ENCODE measurements at places on chromosomes 3 and 15. TPM values are rescaled to one million over a fixed set of nuclear protein-coding genes. Genes with fewer than 3 reads are reported as not detected.

GRCh38 chr3:43000387-43000786 is 21.3 kb downstream of the GASK1A start:
- no peak for DNase-seq

DNA sequence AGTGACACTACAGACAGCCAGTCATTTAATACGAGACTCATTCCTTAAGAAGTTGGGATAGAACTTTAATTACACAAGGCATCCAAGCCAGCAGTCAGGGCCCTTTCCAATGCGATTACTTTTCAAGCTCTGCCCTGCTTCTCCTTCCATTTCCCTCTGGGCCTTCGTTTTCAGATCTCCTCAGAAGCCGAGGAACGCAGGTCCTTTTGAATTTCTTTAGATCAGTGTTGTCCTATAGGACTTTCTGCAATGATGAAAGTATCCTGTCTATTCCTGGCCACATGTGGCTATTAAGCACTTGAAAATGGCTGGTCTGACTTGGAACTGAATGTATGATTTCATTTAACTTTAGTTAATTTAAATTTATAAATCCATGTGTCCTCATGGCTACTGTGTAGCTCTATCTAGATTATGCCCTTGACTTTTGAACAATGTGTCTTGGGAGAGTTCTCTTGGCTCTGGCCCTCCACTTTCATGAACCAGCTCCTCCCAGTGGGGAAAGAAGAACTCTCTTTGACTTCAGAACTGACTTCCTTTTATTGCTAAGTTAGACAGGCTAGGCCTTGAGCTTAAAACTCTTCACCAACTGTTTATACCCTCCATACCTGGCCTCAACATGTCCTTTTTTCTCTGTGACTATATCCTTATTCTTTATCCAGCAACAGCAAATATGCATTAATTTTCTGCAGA is 22.6 kb downstream of the TGFBR2 start:
- DNase-seq: peak; percentile 35

- no peak for DNase-seq
These were observed 315.2 kb downstream of the ZBTB20 start for GRCh38 chr3:114831861-114832260.

DNA sequence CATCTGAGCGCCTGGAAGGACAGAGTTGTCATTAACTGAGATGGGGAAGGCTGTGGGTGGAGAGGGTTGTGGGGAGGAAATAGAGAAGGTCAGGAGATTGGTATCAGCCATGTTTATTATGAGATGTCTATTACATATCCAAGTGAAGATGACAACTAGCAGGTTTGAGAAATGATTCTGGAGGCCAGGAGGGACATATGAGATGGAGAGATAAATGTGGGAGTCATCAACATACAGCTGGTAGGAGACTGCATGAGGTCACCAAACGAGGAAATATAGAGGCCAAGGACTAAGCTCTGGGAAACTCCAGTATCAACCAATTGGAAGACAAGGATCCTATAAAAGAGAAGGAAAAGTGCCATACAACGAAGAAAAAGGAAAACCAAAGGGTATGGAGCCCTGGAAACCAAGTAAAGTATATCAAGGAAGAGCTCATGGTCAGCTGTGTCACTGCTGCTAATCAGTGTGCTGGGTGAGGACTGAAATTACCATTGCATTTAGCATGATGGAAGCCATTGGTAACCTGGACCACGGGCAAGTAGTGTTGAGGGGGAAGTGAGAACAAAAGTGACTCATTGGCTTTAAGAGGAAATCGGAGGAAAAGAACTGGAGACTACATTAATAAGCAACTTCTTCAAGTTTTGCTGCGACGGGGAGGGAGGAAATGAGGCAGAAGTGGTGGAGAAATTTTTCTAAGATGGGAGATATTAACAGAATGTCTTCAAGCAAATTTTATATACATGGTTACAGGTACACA is 14.0 kb upstream of the UACA start:
- DNase-seq: no peak

- peak; percentile 74 for DNase-seq
These were observed 446.5 kb downstream of the GRM7 start for GRCh38 chr3:7307410-7307809.

DNA sequence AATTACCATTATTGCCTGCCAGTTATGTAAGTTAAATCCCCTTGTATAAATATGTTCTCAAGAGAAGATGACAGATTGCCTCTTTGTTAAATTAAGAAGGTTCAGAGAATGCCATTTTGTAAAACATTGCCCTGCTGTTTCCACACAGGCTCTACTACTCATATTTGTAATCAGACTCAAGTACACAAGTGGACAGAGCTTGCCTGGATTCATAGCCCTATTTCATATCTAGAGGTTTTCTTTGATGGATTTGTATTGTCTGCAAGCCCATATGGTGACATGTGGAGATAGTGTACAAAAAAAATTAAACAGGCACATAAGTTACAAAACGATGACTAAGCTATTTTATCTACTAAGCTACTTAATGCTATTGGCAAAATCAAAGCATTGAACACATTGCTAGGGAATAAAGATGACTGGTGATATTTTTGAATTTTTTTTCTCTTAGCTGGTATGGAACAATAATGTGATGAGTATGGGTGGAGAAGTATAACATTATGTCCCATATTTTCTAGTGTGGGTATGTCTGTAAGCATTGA is 1286.6 kb upstream of the ALCAM start:
- peak; percentile 26 for DNase-seq

DNA sequence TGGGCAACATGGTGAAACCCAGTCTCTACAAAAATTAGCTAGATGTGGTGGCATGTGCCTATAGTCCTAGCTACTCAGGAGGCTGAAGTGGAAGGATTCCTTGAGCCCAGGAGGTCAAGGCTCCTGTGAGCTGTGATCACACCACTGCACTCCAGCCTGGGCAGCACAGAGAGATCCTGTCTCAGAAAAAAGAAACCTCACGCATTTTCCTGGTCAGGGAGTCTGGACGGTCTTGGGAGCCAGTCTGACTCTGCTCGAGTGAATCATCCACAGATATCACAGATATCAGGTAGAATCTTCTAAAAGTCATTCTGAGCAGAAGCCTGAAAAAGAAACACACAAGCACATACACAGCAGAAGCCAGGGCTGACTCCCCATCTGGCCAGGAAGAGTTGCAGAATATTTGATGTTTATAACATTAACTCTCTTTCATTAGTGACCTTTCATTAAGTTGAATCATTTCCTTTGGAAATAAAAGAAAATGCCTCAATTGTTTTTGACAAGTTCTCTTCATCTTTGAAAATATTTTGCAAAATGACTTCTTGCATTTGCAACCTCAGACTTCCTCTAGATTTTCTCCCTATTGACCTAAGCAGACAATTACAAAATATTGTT is 56.5 kb upstream of the ABHD17C start:
- no peak for DNase-seq

- no peak for DNase-seq
These were observed 683 bp upstream of the CPEB1 start for GRCh38 chr15:82647835-82648256.

- peak; percentile 73 for DNase-seq
These were observed 240.1 kb downstream of the XXYLT1 start for GRCh38 chr3:195030791-195031321.

DNA sequence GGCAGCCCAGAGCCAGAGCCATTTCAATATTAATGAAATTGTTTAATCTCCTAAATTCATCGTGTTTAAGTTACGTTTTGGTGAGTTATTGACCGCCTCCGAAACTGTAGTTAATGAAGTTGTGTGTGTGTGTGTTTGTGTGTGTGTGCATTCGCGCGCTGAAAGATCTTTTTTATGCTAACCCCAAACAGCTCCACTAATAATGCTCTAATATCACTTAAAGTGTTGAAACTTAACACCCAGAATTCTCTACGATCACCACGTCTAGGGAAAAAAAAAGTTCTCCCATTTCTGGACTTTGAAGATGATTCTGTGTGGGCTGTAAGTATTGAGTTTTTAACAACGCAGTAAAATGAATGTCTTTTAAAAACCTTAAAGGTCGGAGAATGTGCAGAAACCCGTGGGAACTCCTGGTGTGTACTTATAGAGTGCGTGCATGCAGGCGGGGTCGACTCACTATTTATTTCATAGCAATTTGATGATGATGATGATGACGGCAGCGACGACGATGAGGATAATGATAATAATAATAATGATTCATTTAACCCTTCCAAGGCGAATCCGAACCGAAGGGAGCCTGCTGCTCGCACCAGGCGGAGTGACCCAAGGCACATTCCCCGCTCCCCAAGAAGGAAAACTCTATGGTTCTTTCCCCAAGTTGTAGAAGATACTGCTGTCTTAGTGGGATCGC is 1.4 kb upstream of the FOXB1 start:
- DNase-seq: no peak

GRCh38 chr3:113617726-113618125 is 78.7 kb downstream of the USF3 start:
- DNase-seq: no peak

DNA sequence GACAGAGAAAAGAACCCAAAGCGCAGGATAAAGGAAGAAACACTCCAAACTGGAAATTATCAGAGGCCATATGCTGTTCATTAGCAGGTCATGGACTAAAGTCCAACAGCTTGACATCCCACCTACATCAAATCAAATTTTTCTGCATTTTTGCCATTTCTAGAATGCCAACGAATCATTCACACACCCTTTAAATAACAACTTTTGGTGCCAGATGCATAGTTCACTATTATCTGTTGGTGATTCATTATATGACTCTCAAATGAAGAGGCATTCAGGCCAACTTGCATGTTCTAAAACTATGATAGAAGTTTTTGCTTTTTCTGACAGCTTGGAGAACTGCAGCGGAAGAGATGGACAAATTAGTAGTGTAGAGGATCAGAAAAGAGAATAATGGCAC is 529.8 kb upstream of the NAALADL2 start:
- no peak for DNase-seq

- no peak for DNase-seq
These were observed 109.0 kb downstream of the TLE3 start for GRCh38 chr15:69988541-69989225.

DNA sequence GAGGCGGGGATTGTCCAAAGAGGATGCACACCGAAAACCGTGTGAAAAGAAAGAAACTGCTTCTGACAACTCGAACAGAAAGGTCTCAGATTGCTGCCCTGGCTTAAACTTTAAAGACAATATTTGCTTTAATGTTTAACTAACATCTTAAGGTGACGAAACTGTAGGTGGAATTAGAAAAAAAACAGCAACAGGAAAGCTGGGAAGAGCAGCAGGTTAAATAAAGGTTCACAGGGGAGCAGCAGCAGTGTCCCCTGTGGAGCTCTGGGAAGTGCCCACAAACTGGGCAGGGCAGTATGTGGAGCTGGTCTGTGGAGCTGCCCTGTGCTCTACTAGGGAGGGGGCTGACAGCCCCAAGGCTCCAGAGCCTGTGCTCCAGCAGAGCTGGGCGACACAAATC is 25.4 kb downstream of the RUVBL1 start:
- DNase-seq: no peak

GRCh38 chr15:63362885-63363284 is 18.8 kb downstream of the CA12 start:
- DNase-seq: no peak

DNA sequence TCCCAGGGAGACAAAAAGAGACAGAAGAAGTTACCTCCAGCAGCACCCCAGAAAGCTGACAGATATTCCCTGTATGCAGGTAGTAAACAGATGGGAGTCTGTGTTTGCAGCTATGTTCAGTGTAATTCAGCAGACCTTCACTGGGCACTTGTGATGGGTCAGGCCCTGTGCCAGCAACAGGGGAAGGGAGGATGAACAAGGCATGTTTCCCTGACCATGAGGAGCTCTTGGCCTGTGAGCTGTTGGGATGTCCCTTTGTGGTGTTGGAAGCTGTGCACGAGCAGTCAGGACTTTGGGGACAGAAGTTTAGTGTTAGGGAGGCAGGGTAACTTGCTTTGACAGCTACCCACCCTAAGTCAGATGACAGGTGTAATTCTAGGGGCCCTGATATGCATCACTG is 106.0 kb upstream of the TRIM42 start:
- no peak for DNase-seq

- DNase-seq: peak; percentile 18
These were observed 70.4 kb upstream of the PCSK6 start for GRCh38 chr15:101559952-101560351.

DNA sequence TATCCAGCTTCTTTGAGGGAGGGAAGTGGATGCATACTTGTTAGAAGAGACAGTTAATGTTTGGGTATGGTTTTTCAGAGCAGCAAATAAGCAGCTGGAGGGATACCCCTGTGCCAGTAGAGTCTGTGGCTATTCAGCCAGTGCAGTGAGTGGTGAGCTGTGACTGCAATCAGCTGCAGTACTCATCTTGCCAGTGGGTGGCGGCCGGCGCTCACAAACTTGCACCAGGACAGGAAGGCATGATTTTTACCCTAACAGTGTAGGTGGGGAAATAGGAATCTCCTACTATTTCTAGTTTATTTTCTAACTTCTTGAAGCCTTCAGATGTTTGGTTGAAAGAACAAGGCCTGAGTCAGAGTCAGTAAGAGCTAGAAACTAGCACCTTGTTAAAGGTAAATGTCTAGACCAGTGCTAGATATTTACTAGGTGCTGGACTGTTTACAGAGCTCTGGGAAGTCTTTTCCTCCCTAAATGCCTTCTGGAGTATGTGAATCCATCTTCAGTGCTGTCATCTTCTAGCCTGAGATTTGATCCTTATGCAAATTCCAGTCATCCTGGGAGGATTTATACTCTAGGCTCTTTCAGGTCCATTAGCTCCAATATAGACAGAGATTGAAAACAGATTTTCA is 23.6 kb downstream of the TIMP4 start:
- peak; percentile 54 for DNase-seq

GRCh38 chr3:170344971-170345370 is 12.5 kb upstream of the SKIL start:
- no peak for DNase-seq

DNA sequence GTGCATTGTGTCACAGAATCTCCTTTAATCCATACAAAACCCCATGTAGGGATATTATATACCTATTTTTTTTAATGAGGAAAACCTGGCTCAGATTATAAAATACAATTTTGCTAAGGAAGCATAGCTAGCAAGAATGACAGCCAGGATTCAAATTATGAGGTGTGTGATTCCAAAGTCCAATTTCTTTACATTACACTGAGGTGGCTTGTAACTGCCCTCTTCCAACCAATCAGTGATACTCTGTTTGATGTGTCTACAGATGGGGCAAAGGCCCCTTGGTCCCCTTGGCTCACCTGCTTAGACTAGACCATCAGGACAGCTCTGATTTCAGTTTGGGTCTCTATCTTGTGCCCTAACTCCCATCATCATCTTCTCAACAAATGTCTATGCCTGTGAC is 120.3 kb upstream of the ADAMTS9 start:
- DNase-seq: no peak

- DNase-seq: no peak
These were observed 263.8 kb downstream of the FOXP1 start for GRCh38 chr3:71319771-71320170.

- no peak for DNase-seq
These were observed 26.4 kb upstream of the SCN10A start for GRCh38 chr3:38842266-38842965.

- no peak for DNase-seq
These were observed 46.8 kb downstream of the CHL1 start for GRCh38 chr3:243356-243725.

The PRR20G gene
- 3.9 TPM for total RNA-seq

The ATR gene
- 16.6 TPM for total RNA-seq

The SUSD5 gene
- total RNA-seq: 6.0 TPM

The FSD2 gene
- total RNA-seq: 1.2 TPM

The CYP11A1 gene
- 2.6 TPM for total RNA-seq

The SMCO1 gene
- not detected for total RNA-seq

The BBS4 gene
- 35.6 TPM for total RNA-seq

The RGMA gene
- total RNA-seq: 0.48 TPM

The SHC4 gene
- total RNA-seq: 4.8 TPM

The SLC27A2 gene
- not detected for total RNA-seq

The REC114 gene
- not detected for total RNA-seq

The NDN gene
- total RNA-seq: 147 TPM

The RTP1 gene
- total RNA-seq: not detected

The ADAMTSL3 gene
- 11.6 TPM for total RNA-seq

The CRABP1 gene
- 7.7 TPM for total RNA-seq
